Activated CD4-positive, CD25-positive, alpha-beta regulatory T cell (primary cell): ENCODE measurements at places on chromosomes 1 and 21.

DNA sequence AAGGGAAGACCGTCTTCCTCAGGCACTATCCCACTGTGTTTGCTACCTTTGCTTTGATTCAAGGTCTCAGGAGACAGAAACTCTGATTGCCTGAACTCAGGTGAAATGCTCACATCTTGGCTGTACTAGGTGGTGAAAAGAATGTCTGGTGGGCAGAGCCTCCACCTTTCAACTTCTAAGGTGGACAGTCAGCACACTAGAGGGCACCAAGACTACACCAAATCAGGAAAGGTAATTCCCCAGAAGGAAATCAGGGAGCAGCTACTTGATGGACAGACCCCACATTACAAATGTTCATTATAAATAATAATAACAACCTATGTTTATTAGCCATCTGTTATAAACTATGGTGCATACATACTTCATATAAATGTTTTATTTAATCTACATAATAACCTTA is 220.9 kb downstream of the ATG4C start:
- no peak for DNase-seq

DNA sequence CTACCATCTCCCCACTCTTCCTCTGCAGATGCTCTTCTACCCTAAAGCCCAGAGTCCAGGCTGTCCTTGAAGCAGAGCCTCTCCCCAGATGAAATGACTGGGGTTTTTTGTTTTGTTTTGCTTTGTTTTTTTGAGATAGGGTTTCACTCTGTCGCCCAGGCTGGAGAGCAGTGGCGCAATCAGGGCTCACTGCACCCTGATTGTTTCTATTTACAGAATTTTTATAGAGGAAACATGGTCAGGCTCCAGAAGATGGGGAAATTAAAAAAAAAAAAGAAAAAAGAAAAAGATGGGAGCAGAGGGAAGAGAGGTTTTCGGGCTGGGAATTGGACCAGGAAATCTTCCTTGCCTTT is 43.7 kb upstream of the ZNF281 start:
- no peak for DNase-seq

GRCh38 chr1:205168291-205168690 is 43.2 kb downstream of the DSTYK start:
- DNase-seq, result no peak

DNA sequence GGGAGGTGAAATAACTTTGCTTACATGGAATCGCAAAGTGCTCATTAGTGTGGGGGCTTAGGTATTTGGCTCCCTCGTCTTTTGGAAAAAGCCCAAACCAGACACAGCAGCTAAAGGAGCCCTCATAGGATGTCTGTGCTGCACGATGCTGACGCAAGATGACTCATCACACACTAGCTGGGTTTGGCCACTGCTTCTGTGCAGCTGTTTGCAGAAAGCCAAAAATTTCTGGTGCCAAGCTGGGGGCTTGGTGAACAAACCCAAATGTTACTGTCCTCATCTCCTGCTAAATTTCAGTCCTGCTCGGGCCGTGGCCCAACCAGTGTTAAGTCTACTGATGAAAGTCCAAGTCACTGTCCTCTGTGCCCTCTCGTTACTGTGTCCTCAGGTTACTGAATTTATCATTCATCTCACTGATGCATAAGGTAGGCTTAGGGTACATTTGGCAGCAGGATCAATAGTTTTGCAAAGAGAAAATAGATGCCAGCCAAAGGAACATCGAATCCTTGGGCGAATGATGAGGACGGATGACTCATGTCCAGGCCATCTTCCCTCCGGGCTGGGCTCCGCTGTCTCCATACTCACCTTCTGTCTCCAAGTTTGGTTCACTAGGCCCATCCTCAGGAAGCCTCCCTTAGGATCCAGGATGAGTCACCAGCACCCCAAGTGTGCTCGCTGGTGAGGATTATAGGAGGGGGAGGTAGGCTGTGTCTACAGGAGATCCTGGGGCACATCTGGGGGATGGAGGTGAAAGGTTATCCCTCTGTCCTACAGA is 177.7 kb downstream of the ADSS2 start:
- DNase-seq, result no peak

DNA sequence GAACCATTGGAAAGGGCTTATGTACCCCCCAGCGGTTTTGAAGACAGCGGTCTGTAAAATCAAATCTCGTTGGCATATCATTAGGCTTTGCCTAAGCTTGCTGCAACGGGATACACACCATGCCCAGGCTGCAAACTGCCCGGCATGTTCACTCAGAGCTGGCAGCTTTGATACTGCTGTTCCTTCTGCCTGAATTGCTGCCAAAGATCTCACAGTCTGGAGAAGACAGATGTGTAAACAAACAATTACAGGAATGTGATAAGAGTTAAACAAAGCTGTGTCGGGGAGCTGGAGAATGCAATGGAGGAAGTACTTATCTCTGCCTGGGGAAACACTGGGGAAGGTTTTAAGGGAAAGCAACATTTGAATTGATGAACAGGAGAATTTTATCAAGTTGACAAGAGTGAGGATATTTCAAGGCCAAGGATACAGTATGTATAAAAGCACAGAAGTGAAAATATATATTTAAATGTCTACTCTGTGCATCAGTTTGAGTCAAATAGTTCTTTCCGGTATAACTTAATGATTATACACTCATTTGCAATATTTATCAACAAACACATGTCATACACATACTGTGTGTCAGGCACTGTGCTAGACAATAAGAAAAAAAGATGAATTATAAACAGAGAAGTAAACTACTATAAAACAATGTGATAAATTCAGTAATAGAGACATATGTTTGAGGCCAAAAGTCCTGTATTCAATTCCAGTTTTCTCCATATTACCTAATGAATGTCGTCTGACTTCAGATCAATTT is 29.9 kb downstream of the CHML start:
- DNase-seq, result no peak

- no peak for DNase-seq
Observed at GRCh38 chr1:199687321-199687720, 340.2 kb upstream of the NR5A2 start.

DNA sequence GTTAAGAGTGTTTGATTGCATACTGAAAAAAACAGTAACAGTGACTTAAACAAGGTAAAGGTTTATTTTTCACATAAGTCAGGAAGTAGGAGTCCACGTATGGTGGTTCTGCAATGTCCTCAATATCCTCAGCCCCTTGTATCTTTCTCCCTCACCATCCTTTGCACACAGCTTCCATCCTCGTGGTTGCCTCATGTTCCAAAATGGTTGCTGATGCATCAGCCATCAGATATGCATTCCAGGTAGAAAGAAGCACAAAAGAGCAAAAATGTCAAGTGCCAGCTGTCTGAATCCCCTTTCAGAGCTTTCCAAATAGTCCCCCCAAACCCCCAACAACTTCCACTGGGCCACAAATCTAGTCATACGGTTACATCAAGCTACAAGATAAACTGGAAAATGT is 138.1 kb downstream of the SYF2 start:
- no peak for DNase-seq

GRCh38 chr21:45004059-45004422 is 64.2 kb downstream of the SLX9 start:
- no peak for DNase-seq

- no peak for DNase-seq
Observed at GRCh38 chr1:30318864-30319718, 404.3 kb downstream of the MATN1 start.

GRCh38 chr1:235873045-235873444 is 6.3 kb upstream of the LYST start:
- DNase-seq, result no peak

DNA sequence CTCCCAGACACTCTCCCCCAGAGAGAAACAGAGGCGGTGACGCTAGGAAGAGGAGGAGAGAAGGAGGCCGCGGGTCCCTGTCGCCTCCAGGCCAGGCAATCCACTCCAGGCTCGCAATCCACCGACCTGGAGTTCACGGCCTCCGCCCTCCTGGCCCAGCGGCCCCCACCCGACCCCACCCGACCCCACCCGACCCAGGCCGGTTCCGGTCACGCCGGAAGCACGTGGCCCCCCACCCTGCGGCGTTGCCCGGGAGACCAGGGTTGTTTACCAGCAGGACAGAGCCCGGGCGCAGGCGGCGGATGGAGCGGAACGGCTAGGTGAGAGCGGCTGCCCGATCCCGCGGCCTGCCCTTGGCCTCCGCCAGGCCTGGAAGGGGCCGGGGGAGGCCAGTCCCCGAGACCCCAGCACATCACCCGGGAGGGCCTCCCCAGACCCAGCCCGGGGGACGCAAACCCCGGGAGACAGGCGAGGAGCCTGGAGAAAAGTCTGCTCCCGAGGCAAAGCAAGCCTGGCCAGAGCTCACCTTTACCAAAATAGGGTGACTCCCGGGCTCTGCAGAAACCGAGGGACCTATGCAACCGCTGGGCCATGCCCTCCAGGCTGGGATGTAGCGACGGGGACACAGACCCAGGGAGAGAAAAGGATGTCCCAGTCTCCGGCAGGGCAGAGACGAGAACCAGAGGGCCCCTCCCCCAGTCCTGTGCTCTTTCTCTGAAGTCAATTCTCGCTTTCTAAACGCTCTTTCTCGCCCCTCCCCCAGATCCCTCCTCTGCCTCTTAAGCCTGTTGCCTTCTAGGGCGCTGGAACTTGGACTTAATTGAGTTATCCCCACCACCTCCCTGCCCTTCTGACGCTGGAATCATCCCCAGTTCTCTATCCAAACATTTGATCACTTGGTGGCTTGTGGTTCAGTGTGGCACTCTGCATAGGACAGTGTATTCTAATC is at the start of the genes PLA2G2C and UBXN10:
Gene PLA2G2C (minus strand): TSS at position 685 of the 949 bp plus-strand sequence. CDS start 9,155 bp downstream, outside the sequence.
Gene UBXN10 (plus strand): TSS at position 263 of the 949 bp plus-strand sequence. CDS start 4,466 bp downstream, outside the sequence.
- DNase-seq, result peak; percentile 10

GRCh38 chr1:195608883-195609282 is 999.4 kb downstream of the KCNT2 start:
- no peak for DNase-seq

DNA sequence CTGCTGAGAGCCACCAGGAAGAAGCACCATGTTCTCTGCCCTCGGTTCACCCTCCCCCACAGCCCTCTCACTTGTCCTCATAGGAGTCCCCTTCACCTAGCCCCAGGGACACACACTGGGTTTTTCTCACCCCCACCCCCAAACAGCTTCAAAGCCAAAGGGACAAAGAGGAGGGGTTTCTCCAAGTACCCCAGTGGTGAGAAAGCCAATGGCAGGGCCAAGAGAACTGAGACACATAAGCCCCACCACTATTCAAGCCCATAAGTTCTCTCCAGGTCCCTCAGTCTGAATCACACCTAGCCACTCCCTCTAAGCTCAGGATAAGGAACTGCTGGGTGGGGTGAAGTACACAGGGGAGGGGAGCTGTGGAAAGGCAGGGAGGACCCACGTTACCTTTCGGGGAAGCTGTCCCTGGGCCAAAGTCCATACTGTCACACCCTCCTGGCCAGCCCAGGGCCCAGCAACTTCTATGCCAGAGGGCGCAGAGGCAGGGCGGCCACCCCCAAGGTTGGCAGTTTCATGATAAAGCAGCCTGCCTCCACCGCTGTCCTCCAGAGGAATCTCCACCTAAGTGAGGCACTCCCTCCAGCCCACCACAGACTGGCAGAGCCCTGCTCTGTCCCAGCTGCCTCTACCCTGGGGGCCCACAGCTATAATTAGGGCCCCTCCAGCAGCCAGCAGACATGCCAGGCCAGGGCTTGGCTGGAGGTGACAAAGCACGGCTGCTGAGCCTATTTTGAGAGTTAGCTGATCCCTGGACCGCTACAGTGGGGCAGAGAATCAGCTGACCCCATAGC is 39.0 kb upstream of the PPP1R15B start:
- DNase-seq, result no peak

GRCh38 chr1:30864681-30865080 is 43.9 kb downstream of the SDC3 start:
- no peak for DNase-seq

DNA sequence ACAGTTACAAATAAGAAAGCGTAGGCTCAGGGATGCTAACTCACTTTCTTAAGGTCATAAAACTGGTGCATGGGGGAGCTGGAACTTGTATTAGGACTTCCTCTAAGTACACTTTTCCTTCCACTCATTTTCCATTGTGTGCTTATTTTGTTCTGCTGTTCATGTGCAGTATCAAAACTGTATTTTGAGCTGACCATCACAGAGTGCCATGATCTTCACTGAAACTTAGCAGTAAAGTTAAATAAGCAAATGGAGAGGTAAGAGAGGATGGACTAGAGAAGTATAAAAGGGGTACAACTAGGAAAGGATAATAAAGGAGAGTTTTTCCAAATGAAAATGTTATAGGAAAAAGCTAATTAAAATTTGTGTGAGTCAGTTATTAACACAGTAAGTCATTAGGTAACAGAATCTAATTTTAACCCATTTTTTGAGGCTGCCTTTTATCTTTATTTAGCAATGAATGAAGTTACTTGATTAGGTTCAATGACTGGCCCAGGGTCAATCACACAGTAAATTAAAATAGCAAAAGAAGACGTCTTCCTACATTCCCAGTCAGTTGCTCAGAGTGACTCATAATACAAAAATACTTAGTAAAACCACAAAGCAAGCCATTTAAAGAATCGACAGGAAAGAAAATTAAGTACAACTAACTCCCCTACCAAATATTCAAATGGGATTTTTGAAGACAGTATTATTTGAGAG is 165.8 kb upstream of the C1orf105 start:
- no peak for DNase-seq

GRCh38 chr1:175005085-175005783 is 5.5 kb downstream of the CACYBP start:
- DNase-seq, result no peak
